ENCODE measurements at places on chromosomes 3 and 15. TPM values are rescaled to one million over a fixed set of nuclear protein-coding genes. Genes with fewer than 3 reads are reported as not detected.

- no peaks in the 10 kb centered on the region for H3K36me3 ChIP-seq
- no peak overlapping the region for H3K27ac ChIP-seq
- peak overlapping the region; percentile 10 for H3K4me3 ChIP-seq
- no peak for DNase-seq
Observed at GRCh38 chr3:65018801-65019200, 331.0 kb upstream of the ADAMTS9 start.

DNA sequence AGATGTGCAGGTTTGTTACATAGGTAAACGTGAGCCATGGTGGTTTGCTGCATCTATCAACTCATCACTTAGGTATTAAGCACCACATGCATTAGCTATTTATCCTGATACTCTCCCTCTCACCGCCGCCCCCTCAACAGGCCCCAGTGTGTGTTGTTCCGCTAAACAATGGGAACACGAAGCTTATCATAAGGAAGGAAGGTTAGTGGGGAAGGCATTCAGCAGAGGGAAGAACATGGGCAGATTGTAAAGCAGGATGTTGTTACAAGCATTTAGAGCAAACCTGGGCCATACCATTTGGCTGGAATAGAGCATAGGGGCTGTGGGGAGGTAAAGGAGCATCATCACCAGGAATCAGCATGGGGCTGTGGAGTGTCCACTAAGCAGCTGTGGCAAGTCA is 111.8 kb downstream of the SSR3 start:
- DNase-seq: no peak
- H3K27me3 ChIP-seq: no peaks in the 10 kb centered on the region
- H3K27ac ChIP-seq: no peak overlapping the region
- H3K4me1 ChIP-seq: no peaks in the 10 kb centered on the region
- no peak overlapping the region for H3K4me3 ChIP-seq

DNA sequence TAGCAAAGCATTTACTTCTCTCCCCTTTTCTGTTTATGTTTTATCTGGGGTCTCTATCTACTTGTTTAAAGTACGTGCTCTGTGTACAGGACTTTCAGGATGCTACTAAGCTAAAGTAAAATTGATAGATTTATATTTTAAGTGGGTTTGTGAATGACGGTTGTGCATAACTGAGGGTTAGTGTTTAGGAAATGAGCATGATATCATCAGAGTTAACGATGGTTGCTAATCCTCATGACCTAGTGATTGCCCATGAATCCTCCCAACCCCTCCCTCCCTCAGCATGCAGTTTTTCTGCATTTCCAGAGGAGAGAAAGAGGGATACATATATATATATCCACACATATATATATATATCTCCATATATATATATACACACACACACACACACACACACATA is 957.2 kb downstream of the TUSC7 start:
- H3K27me3 ChIP-seq: peaks cover 15% of the 10 kb centered on the region
- no peaks in the 10 kb centered on the region for H3K36me3 ChIP-seq
- no peaks in the 10 kb centered on the region for H3K4me1 ChIP-seq
- no peak overlapping the region for H3K4me3 ChIP-seq

DNA sequence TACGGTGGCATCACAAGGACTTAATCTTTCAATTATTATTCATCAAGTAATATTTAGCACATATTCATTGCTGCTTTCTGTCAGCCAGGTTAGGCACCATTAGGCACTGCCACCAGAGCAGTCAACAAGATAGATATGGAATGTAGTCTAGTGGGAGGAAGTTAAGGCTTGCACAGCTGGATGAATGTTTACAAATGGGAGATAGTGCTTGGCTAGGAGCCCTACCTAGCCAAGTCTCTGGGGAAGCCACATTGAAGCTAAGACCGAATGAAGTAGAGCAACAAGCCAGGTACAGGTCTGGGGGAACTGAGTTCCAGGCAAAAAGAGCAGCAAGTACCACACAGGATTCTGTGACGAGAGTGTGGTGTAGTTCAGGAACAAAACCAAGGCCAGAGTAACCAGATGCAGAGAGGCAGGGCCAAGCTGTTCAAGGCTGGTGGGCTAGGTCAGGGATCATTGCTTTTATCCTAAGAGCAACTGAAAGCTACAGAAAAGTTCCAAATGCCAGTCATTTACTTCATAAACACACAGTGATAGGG is 33.4 kb upstream of the SCAANT1 start:
- peaks cover 10% of the 10 kb centered on the region for H3K36me3 ChIP-seq
- no peak overlapping the region for H3K27ac ChIP-seq
- no peak overlapping the region for H3K4me3 ChIP-seq
- H3K27me3 ChIP-seq: no peaks in the 10 kb centered on the region
- H3K4me1 ChIP-seq: peaks cover 30% of the 10 kb centered on the region
- no peak for DNase-seq

- H3K4me3 ChIP-seq: no peak overlapping the region
- no peaks in the 10 kb centered on the region for H3K27me3 ChIP-seq
- H3K36me3 ChIP-seq: no peaks in the 10 kb centered on the region
Observed at GRCh38 chr3:145357453-145357852, 803.5 kb downstream of the PLOD2 start.

DNA sequence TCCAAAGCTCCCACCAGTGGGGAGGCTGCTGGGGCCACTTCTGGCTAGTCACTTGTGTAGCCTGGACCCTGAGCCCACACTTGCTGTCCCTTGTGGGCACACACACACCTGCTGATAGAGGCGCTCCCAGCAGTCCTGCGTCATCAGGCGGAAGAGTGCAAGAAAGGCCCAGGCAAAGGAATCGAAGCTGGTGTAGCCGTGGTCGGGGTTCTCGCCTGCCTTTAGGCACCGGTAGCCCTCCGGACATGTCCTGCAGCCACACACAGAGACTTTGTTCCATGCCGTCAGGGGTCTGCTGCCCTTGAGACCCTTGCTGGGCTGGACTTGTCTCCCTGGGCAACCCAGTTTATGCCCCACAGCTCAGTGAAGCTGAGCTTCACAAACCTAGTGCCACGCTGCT is 42.9 kb downstream of the SCN5A start:
- no peak overlapping the region for H3K4me3 ChIP-seq
- no peaks in the 10 kb centered on the region for H3K36me3 ChIP-seq
- DNase-seq: no peak
- H3K27ac ChIP-seq: no peak overlapping the region

- no peak overlapping the region for H3K4me3 ChIP-seq
- H3K27ac ChIP-seq: no peak overlapping the region
- no peak for DNase-seq
Observed at GRCh38 chr15:100017140-100017539, 283.9 kb upstream of the LYSMD4 start.

- no peak for DNase-seq
- H3K27me3 ChIP-seq: no peaks in the 10 kb centered on the region
- peaks cover 8% of the 10 kb centered on the region for H3K4me1 ChIP-seq
- no peak overlapping the region for H3K4me3 ChIP-seq
- no peak overlapping the region for H3K27ac ChIP-seq
- no peaks in the 10 kb centered on the region for H3K36me3 ChIP-seq
Observed at GRCh38 chr3:30775040-30775439, 119.4 kb downstream of the GADL1 start.

The MOBP gene
- total RNA-seq: 0.57 TPM

DNA sequence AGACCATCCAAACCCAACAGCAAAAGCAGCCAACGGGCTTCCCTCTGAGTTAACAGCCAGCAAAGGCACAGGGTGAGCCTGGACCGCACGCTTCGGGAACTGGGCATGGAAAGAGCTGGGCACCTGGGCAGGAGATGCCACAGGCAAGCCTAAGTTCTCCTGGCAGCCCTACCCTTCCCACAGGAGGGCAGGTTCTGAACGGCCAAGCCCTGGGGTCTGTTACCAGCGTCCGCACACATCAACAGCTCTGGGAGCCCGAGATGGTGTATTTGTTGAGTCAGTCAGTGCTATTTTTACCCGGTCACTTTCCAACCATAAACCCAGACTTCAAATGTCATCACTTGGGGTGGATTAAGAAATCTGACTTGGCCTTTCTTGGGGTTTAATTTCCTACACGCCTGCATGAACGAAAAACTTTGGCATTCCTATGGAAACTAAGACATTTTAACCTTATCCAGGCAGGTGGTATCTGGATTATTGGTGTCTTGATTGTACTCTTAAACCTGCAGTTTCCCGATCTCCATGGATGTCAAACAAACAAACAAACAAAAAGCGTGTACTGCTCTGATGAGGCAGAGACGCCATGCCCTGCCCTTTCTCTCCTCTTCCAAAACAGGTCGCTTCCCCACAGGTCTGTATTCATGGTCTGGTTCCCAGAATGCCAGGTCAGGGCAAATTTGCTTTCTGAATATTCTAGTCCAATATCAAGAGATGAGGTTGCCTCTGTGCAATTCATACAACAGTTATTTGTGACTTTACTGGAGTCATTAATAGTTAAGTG is 99.7 kb downstream of the XXYLT1 start:
- H3K27ac ChIP-seq: no peak overlapping the region
- H3K27me3 ChIP-seq: no peaks in the 10 kb centered on the region
- H3K4me1 ChIP-seq: no peaks in the 10 kb centered on the region
- H3K4me3 ChIP-seq: no peak overlapping the region
- DNase-seq: no peak
- no peaks in the 10 kb centered on the region for H3K36me3 ChIP-seq

DNA sequence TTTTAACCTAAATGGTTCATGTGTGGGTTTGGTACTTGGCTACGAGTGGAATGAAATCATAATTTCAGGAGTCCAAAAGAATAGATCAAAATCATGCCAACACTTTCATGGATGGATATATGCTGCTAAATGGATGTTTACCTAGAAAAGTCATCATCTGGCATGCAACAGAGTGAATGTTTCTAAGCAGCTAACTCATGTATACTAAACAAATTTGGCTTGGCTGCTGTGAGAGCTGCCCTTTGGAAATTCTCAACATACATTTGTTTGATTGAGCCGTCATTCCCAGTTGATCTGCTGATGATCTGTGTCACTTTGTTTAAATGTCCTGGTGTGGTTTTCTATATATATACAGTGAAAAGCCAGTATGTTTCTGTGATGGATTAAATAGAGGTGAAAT is 263.3 kb downstream of the MECOM start:
- peaks cover 16% of the 10 kb centered on the region for H3K4me1 ChIP-seq
- DNase-seq: no peak
- no peaks in the 10 kb centered on the region for H3K27me3 ChIP-seq
- H3K36me3 ChIP-seq: no peaks in the 10 kb centered on the region
- H3K27ac ChIP-seq: no peak overlapping the region

The ACTC1 gene
- total RNA-seq: not detected

- H3K4me3 ChIP-seq: no peak overlapping the region
- H3K27ac ChIP-seq: no peak overlapping the region
- DNase-seq: no peak
- no peaks in the 10 kb centered on the region for H3K36me3 ChIP-seq
- peaks cover 17% of the 10 kb centered on the region for H3K4me1 ChIP-seq
- H3K27me3 ChIP-seq: peaks cover 94% of the 10 kb centered on the region
Observed at GRCh38 chr15:69583626-69584025, 131.0 kb downstream of the RPLP1 start.

The CKMT1B gene
- total RNA-seq: 5.4 TPM

- H3K27ac ChIP-seq: no peak overlapping the region
- no peaks in the 10 kb centered on the region for H3K4me1 ChIP-seq
- H3K36me3 ChIP-seq: peaks cover 39% of the 10 kb centered on the region
- no peak for DNase-seq
- no peak overlapping the region for H3K4me3 ChIP-seq
- no peaks in the 10 kb centered on the region for H3K27me3 ChIP-seq
Observed at GRCh38 chr3:186053954-186054791, 54.7 kb downstream of the ETV5 start.

All from Calu3 (cell line).